Caki2 (cell line): ENCODE measurements at places on chromosomes 1 and 21. TPM values are rescaled to one million over a fixed set of nuclear protein-coding genes. Genes with fewer than 3 reads are reported as not detected.

GRCh38 chr1:106748606-106749005 lies 307.9 kb upstream of the PRMT6 start:
- DNase-seq: no peak

DNA sequence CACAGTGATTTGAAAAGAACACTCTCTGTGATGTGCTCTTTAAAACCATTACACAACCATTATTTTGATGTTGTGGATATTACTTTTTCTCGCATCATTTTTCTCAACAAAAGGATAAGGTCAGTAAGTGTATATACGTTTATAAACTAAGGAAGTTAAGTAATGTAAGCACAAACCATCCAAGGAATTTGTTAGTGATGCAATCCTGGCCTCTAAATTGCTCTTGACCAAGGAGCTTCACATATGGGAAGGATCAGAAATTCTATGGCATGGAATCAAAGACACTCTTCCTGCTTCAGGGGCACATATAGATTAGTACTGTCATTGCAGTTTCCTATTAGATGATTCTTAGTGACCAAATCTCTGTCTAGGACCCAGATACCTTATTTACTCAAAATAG lies 3.6 kb upstream of the PPP2R5A start:
- DNase-seq: no peak

GRCh38 chr1:84715342-84716019 lies 25.2 kb upstream of the SSX2IP start:
- no peak for DNase-seq

- no peak for DNase-seq
These were observed 3.6 kb downstream of the GUK1 start for GRCh38 chr1:228143480-228144192.

DNA sequence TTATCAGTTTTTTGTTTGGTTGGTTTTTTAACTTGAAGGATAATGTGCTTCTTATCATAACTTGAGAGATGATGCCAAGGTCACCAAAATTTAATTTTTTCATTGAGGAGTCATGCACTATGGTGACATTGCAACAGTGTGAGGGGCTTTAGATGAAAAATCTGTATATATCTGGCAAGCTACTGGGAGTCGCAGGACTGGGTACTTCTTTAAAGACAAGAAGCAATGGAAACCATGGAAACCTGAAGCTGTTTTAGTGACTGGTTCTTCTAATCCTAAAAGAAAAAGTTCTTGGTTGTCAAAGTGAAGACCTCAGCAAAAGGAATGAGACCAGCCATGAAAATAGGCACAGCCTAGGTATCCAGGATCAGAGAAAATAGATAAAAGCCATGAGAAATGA lies 31.1 kb downstream of the ZC3H11B start:
- DNase-seq: no peak

- DNase-seq: no peak
These were observed 28.8 kb downstream of the CYYR1 start for GRCh38 chr21:26544201-26544775.

GRCh38 chr21:36841866-36842265 lies 124.6 kb downstream of the HLCS start:
- no peak for DNase-seq

DNA sequence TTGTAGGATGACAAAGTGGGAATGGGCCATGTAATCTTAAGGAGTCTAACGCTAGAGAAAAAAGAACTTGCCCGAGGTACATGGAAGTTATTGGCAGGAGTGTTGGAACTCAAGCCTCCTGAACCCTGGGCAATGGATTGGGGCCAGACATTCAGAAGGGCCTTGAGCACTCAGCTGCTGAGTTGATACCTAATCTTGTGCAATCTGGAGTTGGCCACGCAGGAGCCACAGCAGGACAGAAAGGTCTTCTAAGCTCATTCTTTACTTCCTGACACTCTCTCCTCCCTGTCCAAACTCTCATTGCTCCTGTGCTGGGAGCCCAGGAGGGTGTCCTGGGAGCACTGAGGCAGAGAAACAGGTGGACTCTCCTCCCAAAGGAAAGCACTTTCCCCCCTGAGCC lies 25.1 kb upstream of the CSF1 start:
- DNase-seq: no peak

DNA sequence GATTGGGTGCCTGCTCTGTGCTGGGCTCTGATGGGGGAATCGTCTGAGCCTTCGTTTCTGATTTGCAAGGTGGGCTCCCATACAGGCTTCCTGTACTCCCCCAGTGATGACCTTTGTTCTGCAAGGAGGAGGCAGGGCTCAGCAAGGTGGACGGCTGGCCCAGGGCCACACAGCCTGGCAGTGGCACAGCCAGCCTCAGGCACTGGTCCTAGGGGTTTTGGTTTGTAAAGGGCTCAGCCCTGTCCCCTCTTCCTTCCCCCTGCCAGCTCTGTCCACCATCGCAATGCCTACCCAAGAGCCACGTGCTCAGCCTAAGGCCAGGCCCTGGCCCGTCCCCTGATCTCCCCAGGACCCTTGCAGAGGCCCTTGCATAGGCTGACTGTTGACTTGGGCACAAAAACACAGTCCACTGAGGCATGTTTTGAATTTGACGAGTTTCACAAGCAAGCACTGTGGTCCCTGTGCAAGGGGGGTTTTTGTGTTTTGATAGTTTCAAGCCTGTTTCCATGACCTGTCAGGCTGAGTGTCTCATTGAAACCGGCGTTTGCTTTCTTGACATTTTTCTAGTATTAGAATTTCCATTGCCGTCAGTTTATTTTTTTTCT lies 39.5 kb upstream of the TNFRSF1B start:
- DNase-seq: no peak

DNA sequence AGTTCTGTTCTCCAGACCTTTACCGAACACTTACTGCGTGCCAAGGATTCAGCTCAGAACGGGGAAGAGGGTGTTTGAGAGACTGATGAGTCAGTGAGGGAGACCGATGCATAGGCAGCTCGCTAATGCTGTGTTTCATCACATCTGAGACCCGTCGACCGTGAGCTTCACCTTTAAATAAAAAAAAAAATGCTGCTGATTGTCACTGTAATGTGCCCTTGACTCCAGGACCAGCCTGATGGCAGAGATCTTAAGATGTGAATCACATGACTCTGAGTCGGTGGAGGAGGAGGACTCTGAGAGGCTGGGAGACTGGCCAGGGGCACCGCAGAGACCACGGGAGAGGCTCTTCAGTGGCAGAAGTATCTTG lies 28.8 kb downstream of the SPSB1 start:
- peak; percentile 93 for DNase-seq

DNA sequence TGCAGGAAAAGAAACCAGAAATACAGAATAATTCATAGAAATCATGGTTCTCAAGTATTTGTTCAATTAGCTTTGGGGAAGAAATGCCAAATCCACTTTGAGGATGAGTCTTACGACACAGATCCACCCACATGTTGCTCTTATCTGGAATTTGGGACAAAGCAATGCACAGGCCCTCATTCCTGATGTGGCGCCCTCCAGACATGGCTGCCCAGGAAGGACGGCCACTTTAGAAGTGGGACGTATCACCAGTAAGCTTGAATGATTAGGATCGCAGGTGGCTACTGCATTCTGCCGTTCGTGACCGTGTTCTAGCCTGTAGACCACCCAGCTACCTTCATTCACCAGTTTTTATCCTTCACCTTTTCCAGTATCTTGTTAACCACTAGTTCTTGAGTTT lies 20.1 kb upstream of the NCMAP start:
- no peak for DNase-seq

GRCh38 chr1:6600410-6601048 lies 2.1 kb downstream of the KLHL21 start:
- no peak for DNase-seq

GRCh38 chr21:38352536-38353219 lies 95.9 kb downstream of the KCNJ15 start:
- peak; percentile 58 for DNase-seq

GRCh38 chr1:21510113-21510493 lies 880 bp downstream of the ALPL start:
- DNase-seq: no peak

- no peak for DNase-seq
These were observed 1171.4 kb upstream of the ADGRL2 start for GRCh38 chr1:80629304-80629837.

DNA sequence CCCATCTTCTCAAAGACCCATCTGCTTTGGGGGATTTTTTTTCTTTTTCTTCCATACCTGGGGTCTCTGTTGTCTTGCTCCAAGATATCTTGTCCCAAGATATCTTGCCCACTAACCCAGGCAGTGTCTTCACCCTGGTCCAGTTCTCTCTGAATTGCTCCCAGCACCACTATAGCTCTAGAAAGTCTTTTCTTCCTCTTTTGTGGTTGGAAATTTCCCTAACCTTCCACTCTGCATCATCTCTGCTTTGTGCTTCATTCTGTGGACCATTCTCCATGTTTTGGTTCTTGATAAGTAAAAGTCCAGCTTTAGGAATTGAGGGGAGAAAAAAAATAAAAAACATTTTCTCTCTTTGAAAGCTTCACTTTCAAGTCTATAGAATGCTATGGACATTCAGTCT lies 20.9 kb downstream of the STYXL2 start:
- no peak for DNase-seq

DNA sequence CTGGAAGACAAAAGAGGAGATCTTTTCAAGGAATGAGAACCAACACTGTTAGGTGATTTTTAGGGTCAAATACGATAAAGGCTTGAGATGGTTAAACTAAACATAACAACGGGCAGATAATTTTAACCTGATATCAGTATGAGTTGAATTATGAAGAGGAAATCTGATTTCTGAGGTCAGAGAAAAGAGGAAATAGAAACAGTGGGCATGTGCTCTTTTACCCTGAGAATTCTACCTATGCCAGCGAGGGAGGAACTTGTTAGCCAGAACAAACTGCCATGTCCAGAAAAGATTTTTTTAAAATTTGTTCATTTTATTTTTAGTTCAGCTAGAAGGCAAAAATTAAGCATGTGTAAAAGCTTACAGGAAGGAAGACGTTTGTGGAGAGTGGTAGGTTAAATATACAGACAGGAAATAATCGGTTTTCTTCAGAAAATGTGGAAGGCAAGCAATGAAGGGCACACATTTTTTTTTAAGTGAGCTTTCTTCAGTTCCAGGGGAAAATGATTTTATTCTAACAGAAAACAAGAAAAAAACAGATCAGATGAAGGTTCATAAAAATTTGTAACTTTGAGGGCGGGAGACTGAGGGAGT lies 1745.3 kb downstream of the MRPL39 start:
- DNase-seq: no peak

DNA sequence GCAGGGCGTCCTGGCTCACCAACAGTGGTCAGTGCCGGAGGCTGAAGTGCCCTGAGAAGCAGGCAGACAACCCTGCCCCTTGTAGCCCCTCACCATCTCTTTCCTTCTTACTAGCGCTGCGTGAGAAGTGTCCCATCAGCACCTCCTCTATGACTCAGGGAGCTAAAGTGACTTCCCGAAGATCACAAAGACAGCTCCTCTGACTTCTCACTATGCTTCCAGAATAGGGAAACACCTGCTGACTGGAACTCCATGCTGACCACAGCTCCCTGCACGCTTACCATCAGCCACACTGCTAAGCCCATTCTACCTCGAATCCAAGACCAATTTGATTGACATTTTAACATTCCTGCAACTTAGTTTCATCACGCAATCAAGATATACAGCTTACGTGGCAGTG lies 92.8 kb downstream of the JAK1 start:
- no peak for DNase-seq

GRCh38 chr21:43268086-43268803 lies 99.4 kb downstream of the CRYAA start:
- no peak for DNase-seq

GRCh38 chr1:221162939-221163338 lies 283.7 kb downstream of the HLX start:
- DNase-seq: no peak

- no peak for DNase-seq
These were observed 193.9 kb upstream of the HMCN1 start for GRCh38 chr1:185540295-185540694.

DNA sequence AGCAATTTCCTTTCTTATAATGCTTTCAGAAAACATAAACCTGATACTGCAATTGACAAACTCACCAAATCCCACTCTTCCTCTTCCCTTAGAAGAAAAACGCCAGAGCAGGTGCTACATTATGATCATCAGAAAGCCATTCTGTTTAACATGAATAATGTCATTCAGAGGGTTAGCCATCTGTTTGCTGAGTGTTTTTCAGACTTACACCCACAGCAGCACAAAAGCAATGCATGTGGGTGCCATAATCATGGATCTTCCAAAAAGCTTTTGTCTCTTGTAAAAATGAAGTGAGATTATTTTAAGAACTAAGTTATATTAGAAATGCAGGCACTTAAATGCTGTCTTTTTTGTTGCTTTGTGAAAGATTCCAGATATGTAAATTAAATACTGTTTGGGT lies 204.6 kb upstream of the TMPRSS15 start:
- no peak for DNase-seq

- no peak for DNase-seq
These were observed 104.1 kb downstream of the CSMD2 start for GRCh38 chr1:34060901-34061415.

GRCh38 chr1:35454176-35454575 lies 103.0 kb downstream of the KIAA0319L start:
- DNase-seq: no peak

GRCh38 chr1:222314839-222315238 lies 233.1 kb downstream of the HHIPL2 start:
- no peak for DNase-seq

DNA sequence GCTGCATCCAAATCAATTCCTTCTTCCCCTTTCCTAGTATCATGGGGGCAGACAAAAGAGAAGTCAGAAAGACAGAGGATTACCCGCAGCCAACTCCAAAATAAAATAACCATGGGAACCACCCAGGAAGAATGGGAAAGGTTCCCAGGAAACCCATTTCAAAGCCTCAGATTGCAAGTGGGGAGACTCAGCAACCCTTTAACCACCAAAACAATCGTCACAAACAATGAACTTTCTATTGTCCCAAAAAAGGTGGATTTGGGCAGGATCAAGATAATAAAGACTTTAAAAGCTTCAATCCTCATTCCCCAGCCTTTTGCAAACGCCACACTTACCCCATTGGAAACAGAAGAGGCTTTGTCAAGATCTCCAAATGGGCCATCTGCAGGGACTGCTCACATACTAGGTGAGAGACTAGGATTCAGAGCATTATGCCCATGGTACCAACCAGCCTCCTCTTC lies 5.1 kb downstream of the TIAM1 start:
- no peak for DNase-seq

Gene WNT3A
- total RNA-seq: 0.49 TPM in 1 of 2 replicates, not detected in the other

Gene ACTL8
- total RNA-seq: 1.2 and 1.5 TPM in 2 replicates

Gene CNR2
- 0.03 TPM in 1 of 2 replicates, not detected in the other for total RNA-seq

Gene TRAF5
- total RNA-seq: 3.2 and 6.2 TPM in 2 replicates

Gene CGN
- total RNA-seq: 0.03 and 0.61 TPM in 2 replicates

Gene MANEAL
- total RNA-seq: 18.0 and 30.0 TPM in 2 replicates

Gene CLIC4
- total RNA-seq: 27.3 and 29.5 TPM in 2 replicates

Gene S100A7A
- total RNA-seq: not detected in 2 replicates

Gene RAB42
- not detected in 2 replicates for total RNA-seq

Gene KCNA2
- total RNA-seq: not detected in 2 replicates

Gene HSD3B1
- not detected in 2 replicates for total RNA-seq

Gene SPRR2F
- total RNA-seq: not detected in 2 replicates

Gene BCAS2
- total RNA-seq: 13.3 and 17.8 TPM in 2 replicates

Gene SEMA6C
- total RNA-seq: 1.9 TPM in 1 of 2 replicates, not detected in the other

Gene PCAT6
- total RNA-seq: not detected in 2 replicates

Gene FAM167B
- total RNA-seq: not detected in 2 replicates

Gene HCN3
- total RNA-seq: 0.06 and 0.84 TPM in 2 replicates
